ENCODE measurements at places on chromosomes 3 and 15.

- no peak for DNase-seq
Measured at GRCh38 chr3:117101697-117102096, 392.1 kb downstream of the TUSC7 start.

- no peak for DNase-seq
Measured at GRCh38 chr15:57158589-57158988, 217.7 kb upstream of the CGNL1 start.

DNA sequence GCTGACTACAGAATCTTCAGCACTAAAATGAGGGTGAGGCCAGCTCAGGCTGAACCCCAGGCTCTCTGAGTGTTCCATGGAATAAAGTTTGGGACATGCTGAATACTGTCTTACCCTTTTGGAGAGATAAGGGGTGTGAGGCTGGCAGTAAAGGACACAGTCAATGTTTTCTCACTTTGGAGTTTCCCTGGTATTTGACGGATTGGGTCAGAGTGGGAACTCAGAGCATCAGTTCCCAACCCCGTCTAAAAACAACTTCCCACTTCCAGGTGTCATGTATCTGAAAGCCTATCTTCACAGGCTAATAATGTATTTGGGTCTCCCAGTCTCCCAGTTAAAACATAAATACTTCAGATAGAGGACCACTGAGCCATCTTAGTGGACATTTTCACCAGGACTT lies 180.7 kb downstream of the TLE3 start:
- DNase-seq = no peak

- no peak for DNase-seq
Measured at GRCh38 chr15:67070892-67071664, 5.7 kb downstream of the SMAD3 start.

DNA sequence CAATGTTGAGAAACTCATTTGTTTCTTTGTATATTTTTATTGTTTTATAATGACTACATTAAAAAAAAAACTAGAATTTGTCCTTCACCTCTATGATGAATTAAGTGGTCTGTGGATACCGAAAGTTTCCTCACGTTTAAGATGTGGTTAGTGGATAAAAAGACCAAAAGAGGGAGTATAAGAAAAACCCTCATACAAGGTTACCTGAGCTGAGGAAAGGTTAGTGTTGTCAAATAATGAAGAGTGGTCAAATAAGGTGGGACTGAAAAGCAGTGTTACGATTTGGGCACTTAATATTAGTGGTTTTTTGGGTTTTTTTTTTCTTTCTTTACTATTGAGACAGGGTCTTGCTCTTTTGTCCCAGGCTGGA lies 21.2 kb downstream of the RASA2 start:
- DNase-seq = no peak

DNA sequence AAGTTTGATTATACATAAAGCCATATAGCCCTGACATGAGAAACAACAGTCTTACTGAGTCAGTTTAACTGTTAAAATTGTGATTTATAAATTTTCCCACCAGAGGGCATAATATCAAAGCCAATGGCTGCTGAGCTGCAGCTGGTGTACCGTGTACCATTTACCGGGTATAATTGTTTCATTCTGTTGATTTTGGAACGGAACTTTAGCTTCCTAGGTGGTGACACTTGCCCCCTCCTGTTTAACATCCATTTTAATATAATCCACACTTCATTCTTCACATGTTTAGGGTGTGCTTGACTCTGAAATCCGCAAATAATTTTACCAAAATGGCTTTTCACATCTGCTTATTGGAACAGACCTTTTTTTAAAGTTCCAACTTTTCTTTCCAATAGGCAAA lies 72.8 kb downstream of the SLC9A9 start:
- DNase-seq = no peak

DNA sequence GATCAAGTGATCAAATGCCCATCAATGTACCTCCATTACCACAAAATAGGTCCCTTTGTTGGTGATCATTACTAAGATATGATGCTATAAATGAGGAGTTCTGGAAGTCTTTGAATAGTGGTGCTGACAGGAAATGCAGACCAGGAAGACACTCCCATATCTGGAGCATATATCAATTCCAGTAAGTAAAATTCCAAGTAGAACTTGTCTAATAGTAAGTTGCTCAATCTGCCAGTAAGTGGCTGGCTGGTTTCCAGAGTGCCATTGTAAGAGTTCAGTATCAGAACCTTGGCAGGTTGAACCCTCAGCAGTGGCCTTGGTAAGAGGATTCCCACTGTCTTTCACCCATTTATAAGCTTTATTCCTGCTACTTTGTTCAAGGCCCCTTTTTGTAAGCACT lies 379.9 kb upstream of the RBMS3 start:
- DNase-seq = no peak

GRCh38 chr15:90819390-90819789 lies 49.0 kb upstream of the FURIN start:
- no peak for DNase-seq

- DNase-seq = peak; percentile 80
Measured at GRCh38 chr15:72685925-72686794, at the start of the genes BBS4 and HIGD2B. Gene BBS4 (plus strand): TSS chr15:72686207. CDS start chr15:72686228, 21 bp downstream. Gene HIGD2B (minus strand): TSS chr15:72686182. CDS start chr15:72676374, 9,808 bp downstream.

- DNase-seq = no peak
Measured at GRCh38 chr3:31255007-31255581, 277.6 kb upstream of the STT3B start.

- DNase-seq = no peak
Measured at GRCh38 chr3:152505926-152506325, 237.2 kb downstream of the MBNL1 start.

- no peak for DNase-seq
Measured at GRCh38 chr3:44334326-44334725, 4.2 kb upstream of the TCAIM start.

DNA sequence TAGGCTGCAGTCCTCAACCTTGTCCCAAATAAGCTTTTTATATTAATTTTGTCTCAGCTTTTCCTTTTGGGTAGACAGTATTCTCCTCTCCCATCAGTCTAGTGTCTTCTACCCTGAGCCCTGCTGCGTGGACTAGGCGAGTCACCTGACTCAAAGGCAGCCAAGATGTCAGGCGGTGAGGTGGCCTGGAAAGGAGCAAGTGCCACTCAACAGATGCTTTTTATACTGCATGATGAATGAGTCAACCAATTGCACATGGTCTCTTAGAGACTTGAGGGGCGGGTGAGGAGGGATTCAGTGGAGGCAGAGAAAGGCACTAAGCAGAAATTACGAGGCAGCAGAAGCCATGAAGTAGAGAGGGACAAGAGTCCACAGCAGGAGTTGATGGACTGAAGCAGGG lies 95.9 kb downstream of the FRMD4B start:
- DNase-seq = no peak

DNA sequence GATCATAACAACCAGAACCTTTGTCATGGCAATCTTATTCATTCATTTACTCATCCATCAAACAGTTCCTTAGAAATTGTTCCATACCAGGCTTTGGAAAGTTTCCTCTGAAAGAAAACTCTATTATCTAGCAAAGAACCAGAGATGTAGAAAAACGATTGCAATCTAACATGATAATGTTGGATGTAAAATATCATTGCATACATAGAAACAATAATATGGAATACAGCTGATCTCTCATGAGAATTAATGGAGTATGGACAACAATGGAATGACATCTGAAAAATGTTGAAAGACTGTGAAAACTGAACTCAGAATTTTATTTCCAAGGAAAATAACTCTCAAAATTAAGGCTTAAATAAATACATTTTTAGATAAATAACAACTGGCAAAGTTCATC lies 665.4 kb downstream of the NLGN1 start:
- no peak for DNase-seq

- no peak for DNase-seq
Measured at GRCh38 chr3:159443266-159443665, 545.4 kb upstream of the IL12A start.

GRCh38 chr3:46500656-46501635 lies 3.2 kb downstream of the RTP3 start:
- no peak for DNase-seq

GRCh38 chr3:27659279-27660021 lies 62.7 kb downstream of the EOMES start:
- DNase-seq = peak; percentile 18

GRCh38 chr3:14766428-14767244 lies 52.1 kb upstream of the FGD5 start:
- no peak for DNase-seq

DNA sequence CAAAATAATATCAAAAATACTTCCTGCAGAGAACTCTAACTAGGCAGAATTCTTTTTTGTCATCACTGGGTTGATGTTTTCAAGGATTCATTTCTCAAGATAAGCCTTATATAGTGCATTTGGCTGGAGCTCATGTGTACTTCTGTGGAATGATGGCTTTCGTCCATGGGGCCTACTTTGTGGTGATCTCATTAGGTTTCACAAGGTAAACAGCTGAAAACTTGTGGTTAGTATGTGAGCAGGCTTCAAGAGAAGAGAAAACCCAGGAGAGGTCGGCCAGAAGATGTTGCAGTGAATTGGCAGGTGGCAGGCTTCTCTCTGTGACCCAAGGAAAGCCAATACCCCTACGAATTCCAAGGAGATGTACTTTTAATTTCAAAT lies 121.4 kb upstream of the PHLDB2 start:
- no peak for DNase-seq

GRCh38 chr3:30770387-30770786 lies 124.1 kb downstream of the GADL1 start:
- DNase-seq = no peak

DNA sequence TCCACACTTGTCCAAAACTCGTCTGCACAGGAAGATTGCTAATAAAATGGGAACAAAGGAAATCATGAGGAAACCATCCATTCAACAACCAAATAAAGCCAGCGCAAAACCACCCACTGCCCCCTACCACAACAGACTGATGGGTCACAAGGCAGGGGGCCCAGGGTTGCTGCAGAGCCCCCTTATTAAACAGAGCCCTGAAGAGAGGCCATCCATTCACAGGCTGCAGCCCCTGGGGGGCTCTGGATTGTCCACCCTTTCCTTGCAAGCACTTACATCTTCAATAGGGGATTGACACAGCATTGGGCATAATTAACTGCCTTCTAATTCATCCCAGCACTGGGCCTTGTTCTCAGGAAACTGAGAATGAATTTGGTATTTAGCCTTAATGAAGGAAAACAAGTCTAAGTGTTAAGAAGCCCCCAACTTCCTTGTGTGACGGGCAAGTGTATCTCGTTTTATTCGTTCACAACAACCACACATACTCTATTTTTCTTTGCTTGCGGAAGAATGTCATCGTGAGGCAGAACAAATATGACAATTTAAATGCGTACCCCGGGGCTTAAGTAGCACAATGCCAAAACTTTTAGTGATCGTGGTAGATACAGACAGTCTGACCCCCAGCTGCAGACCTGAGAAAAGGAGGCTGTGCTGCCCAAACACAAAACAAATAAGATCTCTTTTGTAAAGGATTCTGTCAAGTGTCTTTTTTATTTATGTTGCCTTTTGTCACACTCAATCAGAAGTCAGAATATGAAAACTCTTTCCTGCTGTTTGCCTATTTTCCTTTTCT lies 144.0 kb downstream of the SEMA6D start:
- DNase-seq = no peak

DNA sequence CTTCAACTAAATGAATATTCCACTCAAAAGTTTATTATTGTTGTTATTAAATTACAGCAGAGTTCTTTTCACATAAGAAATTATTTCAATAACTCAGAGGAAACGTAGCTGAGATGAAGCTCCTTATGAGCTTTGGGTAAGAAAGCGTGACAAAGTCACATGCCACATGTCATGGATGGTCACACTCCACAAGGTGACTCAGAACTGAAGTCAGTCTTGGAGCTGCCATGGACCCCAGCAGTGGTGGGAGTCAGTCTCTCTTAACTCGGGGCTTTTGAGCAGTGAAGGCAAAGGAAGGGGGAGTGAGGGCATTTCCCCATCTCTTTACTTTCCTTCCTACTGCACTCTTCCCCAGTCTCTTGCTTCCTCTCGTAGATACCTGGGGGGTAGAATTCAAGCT lies 87.5 kb upstream of the FAM3D start:
- no peak for DNase-seq

DNA sequence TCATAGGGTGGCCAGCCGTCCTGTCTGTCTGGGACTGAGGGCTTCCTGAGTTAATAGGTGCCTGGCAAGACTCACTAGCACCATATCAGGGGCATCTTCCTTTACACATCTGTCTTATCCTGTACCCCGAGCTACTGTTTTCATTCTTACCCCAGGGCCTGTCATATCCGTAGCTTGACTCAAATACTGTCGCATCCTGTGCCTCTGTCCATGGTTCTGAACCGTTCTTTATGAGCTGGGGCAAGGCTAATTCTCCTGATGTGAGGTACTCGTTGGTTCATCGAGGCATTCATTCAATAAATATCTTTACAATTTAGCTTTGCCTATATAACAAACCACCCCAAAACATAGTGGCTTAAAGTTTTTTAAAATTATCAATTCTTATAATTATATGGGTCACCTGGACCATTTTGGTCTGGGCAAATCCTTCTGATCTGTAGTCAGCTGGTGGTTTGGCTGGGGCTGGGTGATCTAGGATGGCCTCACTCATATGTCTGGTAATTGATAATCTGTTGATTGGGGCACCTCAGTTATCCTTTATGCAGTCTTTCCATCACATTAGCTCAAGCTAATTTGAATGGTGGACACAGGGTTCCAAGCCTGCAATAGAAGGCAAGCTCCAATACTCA lies 121.2 kb downstream of the TLE3 start:
- DNase-seq = no peak

Measured in activated effector memory CD4-positive, alpha-beta T cell treated with Interleukin-2 at 50 U/mL for 16 hours (primary cell).